KBM-7 (cell line): ENCODE measurements at places on chromosomes 7 and 10.

GRCh38 chr7:129055294-129055816 lies 444 bp upstream of the TNPO3 start:
- no peak for DNase-seq

DNA sequence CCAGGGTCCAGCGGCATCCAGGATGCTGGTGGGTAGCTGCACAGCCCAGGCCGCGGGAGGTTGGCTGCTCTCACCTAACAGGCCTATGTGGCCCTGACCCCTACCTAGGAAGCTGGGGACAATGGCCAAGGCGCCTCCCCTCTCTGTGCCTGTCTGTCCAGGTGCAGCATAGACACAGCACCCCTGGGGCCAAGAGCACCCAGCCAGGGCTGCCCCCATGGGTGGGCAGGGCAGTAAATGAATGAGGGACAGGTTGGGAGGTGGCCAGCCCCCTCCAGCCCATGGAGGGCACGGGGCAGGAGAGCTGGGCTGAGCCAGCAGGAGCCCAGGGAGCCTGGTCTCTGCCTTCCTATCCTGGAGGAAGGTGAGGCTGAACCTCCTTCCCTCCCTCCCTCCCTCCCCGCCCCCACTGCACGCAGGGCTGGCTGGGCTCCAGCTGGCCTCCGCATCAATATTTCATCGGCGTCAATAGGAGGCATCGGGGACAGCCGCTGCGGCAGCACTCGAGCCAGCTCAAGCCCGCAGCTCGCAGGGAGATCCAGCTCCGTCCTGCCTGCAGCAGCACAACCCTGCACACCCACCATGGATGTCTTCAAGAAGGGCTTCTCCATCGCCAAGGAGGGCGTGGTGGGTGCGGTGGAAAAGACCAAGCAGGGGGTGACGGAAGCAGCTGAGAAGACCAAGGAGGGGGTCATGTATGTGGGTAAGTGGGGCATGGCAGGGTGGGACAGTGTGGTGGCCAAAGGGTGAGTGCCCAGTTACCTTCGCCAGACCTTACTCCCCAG lies at the start of gene SNCG:
SNCG (plus strand) TSS at position 484 of the 785 bp plus-strand sequence; CDS start at position 583, 99 bp downstream.
- DNase-seq: no peak

DNA sequence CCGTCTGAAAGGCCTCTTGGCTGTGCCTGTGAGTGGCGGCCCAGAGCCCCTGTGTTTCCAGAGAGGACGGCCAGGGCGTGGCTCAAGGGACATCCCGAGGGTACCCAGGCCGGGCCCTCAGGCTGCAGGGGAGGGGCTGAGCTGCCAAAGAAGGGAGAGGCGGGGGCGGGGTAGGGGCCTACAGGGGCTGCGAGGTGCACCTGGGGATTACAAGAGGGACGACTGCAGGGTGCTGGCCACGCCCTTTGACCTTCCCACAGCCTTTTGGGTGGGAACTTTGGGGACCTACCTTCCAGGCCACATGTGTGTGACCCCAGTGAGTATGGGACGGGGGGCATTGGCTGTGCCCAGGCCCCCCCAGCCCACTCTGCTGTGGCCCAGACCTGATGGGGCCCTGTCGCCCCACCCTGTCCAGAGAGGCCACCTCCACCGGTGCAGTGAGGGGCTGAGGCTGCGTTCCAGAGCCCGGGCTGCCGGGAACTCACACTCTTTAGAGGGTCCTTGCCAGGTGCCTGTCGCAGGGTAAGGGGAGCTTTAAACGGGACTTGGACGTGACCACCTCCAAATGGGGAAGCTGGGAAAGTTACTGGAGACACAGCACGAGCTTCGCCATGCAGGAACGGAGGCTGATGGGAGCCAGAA lies 19.0 kb upstream of the NKX6-2 start:
- DNase-seq: no peak

GRCh38 chr7:28155019-28155660 lies 25.5 kb downstream of the JAZF1 start:
- peak; percentile 14 for DNase-seq

GRCh38 chr10:130340816-130341215 lies 204.6 kb downstream of the GLRX3 start:
- no peak for DNase-seq

GRCh38 chr7:171912-172515 lies 20.4 kb upstream of the FAM20C start:
- DNase-seq: no peak

- peak; percentile 82 for DNase-seq
These were observed 492.5 kb upstream of the AKR1E2 start for GRCh38 chr10:4333459-4333894.

DNA sequence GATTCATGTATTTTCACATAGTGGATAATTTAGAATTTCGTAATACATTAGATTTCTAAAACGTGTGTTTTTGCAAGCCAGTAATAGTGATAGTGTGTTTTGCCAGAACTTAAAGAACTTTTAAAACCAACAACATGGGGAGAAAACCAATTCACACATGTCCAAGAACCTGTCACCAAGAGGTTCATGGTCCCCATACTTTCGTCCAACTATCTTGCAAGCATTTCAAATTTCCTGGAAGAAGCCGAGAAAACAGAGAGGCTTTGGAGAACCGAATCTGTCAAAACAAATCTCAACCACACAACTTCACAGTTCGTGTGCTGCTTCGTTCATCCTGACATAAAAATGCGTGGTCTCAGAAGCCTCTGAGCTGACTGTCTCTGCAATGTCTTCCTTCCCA lies 31.9 kb downstream of the GFRA1 start:
- DNase-seq: no peak

- no peak for DNase-seq
These were observed 1050.5 kb upstream of the AUTS2 start for GRCh38 chr7:68547799-68548198.

DNA sequence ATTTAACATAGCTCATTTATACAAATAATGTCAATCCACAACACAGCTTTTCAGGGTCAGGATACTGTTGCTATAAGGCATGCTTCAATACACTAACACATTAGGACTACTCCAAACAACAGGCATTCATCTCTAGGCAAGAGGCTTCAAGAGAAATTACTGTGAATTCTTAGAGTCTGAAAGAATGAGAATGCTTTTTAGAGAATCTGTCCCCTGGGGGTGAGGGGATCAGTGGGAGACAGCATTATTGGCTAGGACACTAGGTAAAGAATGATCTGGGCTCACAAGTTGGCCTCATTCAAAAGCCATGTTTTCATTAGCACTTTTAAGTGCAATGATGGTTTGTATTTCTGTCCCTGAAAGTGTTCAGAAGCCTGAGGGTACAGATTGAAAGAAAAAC lies 132.6 kb downstream of the SEMA3D start:
- no peak for DNase-seq

- DNase-seq: no peak
These were observed 437.5 kb downstream of the PLXNA4 start for GRCh38 chr7:132138817-132139216.

- no peak for DNase-seq
These were observed 41.7 kb downstream of the RASGEF1A start for GRCh38 chr10:43225004-43225786.

GRCh38 chr7:74222851-74223710 lies 13.3 kb downstream of the LAT2 start:
- DNase-seq: no peak

DNA sequence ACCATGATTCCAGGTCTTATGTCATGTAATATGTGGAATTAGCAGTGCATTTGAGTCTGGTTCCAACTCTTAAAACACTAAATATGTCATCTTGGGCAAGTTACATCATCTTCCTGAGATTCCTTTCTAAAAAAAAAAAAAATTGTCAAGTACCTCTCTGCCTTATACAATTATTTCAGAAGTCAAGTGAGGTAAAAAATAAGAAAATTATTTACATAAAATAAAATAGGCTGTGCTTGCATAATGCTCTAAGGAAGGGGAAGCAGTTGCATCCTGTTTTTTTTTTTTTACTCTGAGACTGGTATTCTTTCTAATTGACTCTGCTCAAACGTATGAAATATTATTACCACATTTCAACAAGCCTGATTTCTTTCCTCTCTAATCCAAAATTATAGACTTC lies 55.1 kb upstream of the SEMA3A start:
- no peak for DNase-seq
